ENCODE measurements at places on chromosomes 7 and 10. TPM values are rescaled to one million over a fixed set of nuclear protein-coding genes. Genes with fewer than 3 reads are reported as not detected.

GRCh38 chr10:127875916-127876315, 16.8 kb downstream of the CLRN3 start:
- DNase-seq, result no peak

GRCh38 chr7:48708635-48709034, 215.7 kb upstream of the CDC14C start:
- no peak for DNase-seq

DNA sequence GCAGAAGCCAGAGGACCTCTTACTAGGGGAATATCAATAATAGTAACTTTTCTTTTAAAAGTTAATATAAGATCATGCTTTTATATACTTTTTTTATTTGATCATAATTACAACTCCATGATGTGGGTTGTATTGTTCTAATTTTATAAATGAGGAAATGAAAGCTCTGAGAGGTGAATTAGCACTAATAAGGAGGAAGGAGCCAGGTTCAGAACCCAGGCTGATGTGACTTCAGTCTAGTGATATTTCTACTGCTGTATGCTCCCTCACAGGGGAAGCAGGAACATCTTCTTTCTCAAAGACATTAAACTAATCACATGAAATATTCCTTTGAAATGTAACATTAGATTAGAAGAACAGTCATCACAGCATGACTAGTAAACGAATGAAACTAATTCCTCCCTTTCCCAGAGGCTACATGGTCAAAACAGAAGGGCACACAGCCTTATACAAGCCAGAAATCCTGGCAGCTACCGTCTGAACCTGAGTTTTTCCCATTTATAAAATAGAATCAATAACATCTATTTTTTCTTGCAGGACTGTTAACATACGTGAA, 81.4 kb upstream of the GJD4 start:
- no peak for DNase-seq

- DNase-seq, result no peak
Measured at GRCh38 chr10:69321865-69322264, 43.6 kb downstream of the HK1 start.

DNA sequence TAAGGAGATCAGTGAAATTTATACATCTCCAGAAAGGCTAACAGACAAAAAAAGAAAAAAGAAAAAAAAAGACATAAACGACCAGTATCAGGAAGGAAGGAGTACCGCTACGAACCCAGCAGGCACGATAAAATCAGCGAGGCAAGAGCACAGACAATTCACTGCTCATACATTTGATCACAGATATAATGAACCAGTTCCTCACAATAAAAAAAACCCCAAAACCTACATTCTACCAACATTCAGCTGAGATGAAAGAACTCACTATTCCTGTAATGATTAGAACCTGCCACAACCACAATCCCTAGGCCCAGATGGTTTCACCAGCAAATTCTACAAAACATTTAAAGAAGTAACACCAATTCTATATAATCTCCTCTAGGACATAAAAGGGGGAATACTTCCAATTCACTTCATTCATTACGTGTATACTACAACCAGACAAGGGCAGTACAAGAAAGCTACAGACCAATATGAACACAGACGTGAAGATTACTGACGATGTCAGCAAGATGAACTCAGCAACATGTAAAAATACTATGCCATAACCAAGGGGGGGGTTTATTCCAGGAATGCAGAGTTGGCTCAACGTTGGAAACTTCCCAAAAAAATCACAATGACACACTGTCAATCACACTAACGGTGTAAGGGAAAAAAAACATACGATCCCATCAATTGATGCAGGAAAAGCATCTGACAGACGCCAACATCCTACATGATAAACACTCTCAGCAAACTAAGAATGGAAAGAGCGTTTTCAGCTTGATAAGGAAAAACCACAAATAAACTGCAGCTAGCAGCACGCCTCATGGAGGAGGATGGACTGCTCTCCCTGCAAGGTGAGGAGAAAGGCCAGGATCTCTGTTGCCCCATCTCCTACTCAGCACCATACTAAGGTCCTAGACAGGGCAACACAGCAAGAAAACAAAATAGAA, 256.2 kb downstream of the ELFN1 start:
- no peak for DNase-seq

GRCh38 chr10:32141018-32141807, 85.0 kb upstream of the KIF5B start:
- no peak for DNase-seq

DNA sequence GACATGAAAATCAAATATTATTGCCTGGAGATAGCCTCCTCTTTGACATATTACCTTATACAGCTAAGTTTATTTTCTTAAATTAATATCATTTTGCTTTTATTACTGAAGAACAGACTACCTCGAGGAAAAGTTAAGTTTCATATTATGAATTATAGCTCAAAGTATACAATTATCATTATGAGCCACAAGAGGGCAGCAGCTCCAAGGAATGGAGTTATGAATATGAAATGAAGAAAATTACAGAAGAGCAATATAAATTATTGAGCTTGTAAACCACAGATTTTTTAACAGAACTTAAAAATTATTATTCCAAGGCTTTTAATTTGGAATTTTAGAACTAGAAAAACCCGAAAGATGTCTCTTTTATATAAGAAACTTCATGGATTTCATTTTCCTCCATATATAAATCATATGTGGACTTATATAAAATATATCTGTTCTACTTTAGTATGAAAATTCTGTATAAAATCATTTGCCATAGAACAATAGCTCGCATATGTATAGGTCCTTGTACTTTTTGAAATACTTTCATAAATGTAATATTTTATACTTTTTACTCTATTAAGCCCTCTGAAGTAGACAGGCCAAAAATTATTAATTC, 40.1 kb downstream of the IQUB start:
- DNase-seq, result no peak

DNA sequence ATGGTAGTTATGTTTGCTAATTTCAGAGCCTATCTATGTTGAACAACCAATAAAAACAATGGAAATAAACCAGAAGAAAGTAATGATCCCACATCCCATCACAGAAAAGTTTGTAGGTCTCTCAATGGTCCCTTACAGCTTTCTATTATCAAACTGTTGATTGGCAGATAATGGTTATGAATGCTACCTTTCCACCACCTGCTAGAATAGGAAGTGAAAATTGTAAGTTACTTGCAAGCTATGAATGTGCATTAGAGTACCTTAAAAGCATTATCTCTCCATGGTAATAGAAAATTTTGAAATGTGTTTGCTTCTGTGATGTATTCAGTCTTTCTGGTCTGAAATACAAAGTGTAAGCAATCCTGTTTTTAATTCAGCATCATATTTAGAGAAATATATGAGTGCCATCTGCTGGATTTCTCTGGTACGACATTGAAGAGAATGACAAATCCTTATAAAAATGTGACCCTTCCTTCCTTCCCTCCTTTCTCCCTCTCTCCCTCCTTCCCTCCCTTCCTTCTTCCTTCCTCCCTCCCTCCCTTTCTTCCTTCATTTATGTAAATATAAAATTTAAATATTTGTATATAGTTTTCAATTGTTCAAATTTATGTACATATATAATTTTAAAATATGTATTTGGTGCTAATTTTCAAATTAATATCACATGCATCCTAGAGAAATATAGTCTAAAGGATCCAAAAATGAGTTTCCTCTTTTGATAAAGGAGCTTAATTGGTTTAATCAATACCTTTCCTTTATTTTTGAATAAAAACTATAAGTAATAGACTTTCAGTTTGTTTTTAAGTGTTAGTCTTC, 41.4 kb upstream of the PNLIPRP3 start:
- DNase-seq, result peak; percentile 9

GRCh38 chr7:16007911-16008310, 321.4 kb upstream of the MEOX2 start:
- no peak for DNase-seq

DNA sequence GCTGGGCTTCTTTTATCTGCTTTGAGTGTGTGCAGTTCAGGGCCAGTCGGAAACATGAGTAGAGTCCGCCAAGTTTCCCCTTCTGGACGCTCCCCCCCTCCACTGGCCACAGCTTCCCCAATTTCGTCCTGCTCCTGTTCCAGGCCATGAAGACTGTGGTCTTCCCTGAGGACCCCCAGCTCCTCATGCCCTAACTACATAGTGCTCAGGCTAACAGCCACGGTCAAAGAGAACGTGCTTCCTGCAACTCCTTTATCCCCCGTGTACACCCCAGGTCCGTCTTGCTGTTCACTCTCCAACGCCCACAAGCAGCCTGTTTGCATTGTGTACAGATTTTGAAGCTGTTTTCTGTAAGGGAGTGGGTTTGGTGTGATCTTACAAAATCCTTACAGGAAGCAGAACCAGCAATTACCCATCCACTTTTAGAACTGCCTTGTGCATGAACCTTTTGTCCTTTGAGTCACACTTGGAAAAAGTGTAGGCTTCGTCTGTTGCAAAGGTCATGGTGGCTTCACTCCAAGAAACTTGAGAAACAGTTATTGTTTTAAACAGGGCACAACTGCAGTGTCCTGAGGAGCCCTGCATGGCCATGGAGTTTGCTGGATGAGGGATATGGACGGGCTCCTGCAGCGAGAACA, 77.0 kb upstream of the FAM20C start:
- no peak for DNase-seq

DNA sequence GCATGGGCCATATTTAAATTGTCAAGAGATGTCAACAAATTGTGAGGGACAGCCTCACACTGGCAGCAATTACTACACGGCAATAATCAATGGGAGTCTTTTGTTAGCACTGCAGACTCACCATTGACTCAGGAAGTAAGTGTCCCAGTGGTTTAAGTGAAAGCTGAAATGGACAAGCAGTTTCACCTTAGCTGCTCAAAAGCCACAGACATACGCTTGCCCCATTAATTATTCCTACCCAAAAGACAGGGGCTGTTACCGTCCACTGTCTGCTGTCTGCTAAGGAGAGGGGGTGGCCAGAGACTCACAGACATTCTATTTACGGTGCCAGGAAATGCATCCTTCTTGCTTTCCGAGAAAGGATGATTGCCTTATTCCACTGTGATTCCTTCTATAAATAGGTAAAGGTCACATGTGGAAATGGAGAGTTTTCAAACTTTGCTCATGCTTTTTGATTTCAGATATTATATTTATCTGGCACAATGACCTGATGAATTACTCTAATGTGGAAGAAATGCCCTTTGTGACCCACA, 309.7 kb upstream of the NFE2L3 start:
- no peak for DNase-seq

DNA sequence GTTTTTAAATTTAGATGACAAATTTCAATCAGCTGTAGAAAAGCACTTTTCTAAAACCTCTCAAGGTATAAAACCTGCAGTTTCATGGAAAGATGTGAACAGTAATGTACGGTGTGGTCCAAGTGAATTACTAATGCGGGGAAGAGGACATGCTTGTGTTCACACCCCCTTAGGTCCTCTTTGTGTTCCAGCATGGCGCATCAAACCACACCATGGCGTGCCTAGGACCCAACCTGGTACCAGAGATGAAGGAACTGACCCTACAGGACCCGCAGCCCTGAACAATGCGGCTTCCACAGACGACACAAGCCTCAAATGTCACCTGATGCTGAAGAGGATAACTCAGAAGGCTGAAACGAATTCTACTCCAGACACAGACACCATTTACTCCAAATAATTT, 81.3 kb upstream of the GPR22 start:
- no peak for DNase-seq

DNA sequence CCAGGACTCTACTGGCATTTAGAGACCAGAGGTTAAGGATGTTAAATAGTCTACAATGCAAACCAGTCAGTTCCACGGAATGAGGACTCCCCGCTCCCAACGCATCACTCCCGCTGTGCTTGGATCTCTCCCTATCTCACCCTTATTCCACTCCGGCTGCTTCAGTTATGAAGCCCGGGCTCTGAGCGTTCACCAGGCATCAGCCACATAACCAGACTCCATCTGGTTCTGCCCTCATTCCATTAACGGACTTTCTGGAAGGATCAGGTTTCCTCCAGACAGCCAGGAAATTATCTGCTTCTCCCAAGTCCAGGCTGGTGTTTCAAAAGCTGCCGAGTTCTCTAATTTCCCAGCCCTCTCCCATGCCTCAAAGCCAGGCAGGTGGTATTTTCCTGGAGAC, 499.3 kb downstream of the GLRX3 start:
- DNase-seq, result no peak

EGFR gene
- not detected for total RNA-seq

DNAH11 gene
- 9.9 TPM for total RNA-seq

SPDYE11 gene
- not detected for total RNA-seq

MYL10 gene
- total RNA-seq, result not detected

GPC2 gene
- 7.0 TPM for total RNA-seq

TAS2R4 gene
- 0.96 TPM for total RNA-seq
